Endothelial cell (in vitro differentiated cells): ENCODE measurements at places on chromosomes 2 and 18. TPM values are rescaled to one million over a fixed set of nuclear protein-coding genes. Genes with fewer than 3 reads are reported as not detected.

DNA sequence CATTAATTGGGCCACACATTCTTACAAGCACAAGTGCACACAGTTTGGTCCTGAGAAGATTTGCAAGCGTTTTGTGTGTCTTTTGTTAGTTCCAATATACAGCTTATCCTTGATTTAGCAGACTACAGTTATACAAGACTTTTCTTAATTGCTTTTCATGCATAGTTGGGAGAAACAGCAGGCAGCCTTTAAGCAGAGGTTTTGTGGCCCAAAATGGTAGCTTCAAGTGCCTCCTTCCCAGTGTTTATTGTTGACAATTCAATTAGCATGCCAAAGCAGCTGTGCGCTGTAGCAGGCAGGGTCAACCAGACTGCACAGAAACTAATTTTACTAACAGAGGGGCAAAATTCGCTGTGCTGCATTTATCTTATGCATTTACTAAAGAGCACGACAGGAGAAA is 47.5 kb downstream of the FRZB start:
- no peak for DNase-seq

- DNase-seq: no peak
Measured at GRCh38 chr2:31136732-31137131, 1.5 kb downstream of the GALNT14 start.

DNA sequence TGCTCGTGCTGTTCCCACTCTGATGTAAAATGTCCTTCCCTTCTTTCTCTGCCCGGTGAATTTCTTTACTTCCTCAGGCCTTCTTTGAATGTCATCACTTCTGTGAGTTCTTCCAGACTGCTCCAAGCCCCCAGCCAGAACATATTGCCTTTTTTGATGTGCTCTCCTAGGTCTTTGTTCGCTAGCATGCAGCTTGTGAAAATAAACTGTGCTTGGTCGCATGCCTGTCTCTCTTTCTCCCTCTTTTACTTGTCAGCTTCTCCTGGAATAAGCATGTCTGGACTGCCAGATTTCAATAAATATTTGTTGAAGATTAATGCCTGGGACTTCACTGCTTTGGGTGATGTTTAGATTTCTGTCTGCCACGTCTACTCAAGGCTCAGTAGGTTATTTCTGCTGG is 82.7 kb upstream of the ARHGAP28 start:
- DNase-seq: no peak

GRCh38 chr2:18848646-18849045 is 259.3 kb upstream of the NT5C1B start:
- DNase-seq: no peak

- no peak for DNase-seq
Measured at GRCh38 chr2:46480562-46480961, 1.2 kb downstream of the TMEM247 start.

GRCh38 chr2:202344178-202344577 is 31.9 kb upstream of the BMPR2 start:
- DNase-seq: no peak

IL36B gene
- not detected for total RNA-seq

- no peak for DNase-seq
Measured at GRCh38 chr2:175463589-175464310, 282.2 kb upstream of the ATP5MC3 start.

EGR4 gene
- 0.15 TPM for total RNA-seq

BOLA3 gene
- total RNA-seq: 19.0 TPM

DNA sequence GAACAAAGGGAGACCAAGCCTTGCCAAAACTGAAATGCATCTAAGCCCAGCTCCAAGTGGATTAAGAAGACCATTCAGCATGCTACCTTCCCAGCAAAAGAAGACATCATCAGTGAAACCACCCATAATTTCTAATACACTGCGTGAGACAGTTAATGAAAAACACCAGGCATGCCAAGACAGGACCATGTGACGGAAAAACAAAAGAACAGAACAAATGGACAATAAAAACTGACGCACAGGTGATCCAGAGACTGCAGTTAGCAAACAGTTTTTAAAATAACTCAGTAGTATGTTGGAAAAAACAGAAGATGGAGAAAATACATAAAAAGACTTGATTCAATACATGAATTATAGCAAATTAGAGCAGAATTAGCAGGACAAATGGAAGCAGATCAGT is 15.3 kb downstream of the FAM168B start:
- DNase-seq: no peak

IL37 gene
- total RNA-seq: not detected
